ENCODE measurements at places on chromosomes 7 and 10. TPM values are rescaled to one million over a fixed set of nuclear protein-coding genes. Genes with fewer than 3 reads are reported as not detected.

MYL7 gene
- total RNA-seq, result 2,290 TPM

LAMTOR4 gene
- 121 TPM for total RNA-seq

FAM25C gene
- total RNA-seq, result not detected

DNA sequence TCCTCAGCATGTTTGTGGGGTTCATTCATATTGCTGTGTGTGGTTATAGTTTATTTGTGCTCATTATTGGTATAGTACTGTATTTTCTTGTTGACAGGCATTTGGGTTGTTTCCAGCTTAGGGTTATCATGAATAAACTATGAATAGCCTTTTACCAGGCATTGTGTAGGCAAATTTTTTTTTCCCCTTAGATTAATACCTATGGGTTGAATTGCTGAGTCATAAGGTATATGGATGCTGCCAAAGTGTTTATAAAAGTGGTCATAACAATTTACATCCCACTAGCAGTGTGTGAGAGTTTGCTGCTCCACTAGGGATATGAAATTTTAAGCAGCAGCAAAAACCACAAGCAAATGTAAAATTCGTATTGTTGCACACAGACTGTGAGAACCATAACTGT is 175.0 kb downstream of the PLPP4 start:
- DNase-seq, result no peak

- DNase-seq, result no peak
Measured at GRCh38 chr10:97123765-97124164, 62.0 kb downstream of the SLIT1 start.
